ENCODE measurements at places on chromosomes 16 and 17.
A peak's percentile ranks its signal among the peaks of the same experiment; 100 is the strongest.

- no peak for DNase-seq
These were observed 683 bp upstream of the SLC7A6 start for GRCh38 chr16:68263559-68264127.

DNA sequence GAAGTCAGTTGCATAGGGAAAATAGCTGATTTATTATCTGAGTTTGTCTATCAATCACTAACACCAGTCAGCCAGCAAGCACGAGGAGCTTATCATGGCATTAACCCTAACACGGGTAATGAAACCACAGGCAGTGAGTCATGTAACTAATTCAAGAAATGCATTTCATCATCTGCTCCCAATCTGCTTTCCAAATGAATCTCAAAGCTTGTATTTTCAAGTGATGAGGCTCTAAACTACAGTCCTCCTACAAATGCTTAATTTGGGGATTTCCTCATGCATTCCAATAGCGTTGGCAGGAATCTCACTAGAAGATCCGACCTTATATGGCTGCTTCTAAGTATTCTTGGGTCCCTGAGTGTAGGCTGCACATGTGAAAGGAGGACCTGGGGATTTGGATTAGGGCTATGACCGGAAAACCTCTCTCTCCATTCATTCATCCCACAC, 118.4 kb upstream of the HSBP1 start:
- DNase-seq = peak; percentile 50

- DNase-seq = no peak
These were observed 22.7 kb upstream of the ATP2A3 start for GRCh38 chr17:3986939-3987335.

GRCh38 chr17:64390044-64390443, 616 bp downstream of the PECAM1 start:
- no peak for DNase-seq

GRCh38 chr16:818132-818531, 17.6 kb upstream of the GNG13 start:
- no peak for DNase-seq

- no peak for DNase-seq
These were observed 78.8 kb downstream of the BMERB1 start for GRCh38 chr16:15513156-15513555.

DNA sequence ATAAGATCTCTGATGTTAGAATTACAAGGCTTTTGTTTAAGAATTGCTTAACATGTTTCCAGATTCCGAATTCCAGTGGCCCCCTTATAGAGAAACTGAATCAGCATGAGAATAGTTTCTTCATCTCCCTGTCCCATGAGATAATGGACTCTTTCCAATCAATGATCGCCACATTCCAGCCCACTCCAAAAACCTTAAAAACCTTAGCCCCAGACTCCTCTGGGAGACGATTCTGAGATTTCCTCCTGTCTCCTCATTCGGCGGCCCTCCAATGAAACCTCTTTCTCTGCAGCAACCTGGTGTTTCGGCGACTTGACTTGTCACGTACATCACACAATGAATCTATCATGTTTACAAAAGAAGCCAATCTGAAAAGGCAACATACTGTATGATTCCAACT, 197.1 kb upstream of the PSMD7 start:
- no peak for DNase-seq

- DNase-seq = no peak
These were observed 3.2 kb downstream of the UTS2R start for GRCh38 chr17:82374626-82375331.

DNA sequence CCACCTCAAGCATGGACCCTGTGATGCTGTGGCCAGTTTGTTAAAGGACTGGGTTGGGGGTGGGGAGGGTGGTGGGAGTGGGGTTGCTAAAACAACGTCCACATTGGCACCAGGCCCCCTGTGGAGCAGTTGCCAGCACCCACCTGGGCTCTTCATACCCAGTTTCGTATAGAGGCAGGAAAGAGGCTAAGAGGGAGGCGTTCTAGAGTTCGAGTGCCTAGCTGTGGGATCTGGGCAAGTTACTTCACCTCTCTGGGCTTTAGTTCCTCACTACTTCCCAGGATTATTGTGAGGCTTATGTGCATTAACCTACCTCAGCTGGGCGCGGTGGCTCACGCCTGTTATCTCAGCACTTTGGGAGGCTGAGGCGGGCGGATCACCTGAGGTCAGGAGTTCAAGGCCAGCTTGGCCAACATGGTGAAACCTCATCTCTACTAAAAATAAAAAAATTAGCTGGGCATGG, 1.4 kb downstream of the MFAP4 start:
- DNase-seq = no peak

All from WERI-Rb-1 (cell line).